ENCODE measurements at places on chromosomes 4 and X.

GRCh38 chrX:53681661-53682060, 4.9 kb downstream of the HUWE1 start:
- DNase-seq, result no peak

GRCh38 chrX:105880491-105880890, 58.2 kb downstream of the NRK start:
- DNase-seq, result no peak

GRCh38 chr4:73964862-73965611, 16.8 kb downstream of the PF4 start:
- DNase-seq, result no peak

- DNase-seq, result no peak
These were observed 17.5 kb downstream of the ARSJ start for GRCh38 chr4:113962016-113962347.

DNA sequence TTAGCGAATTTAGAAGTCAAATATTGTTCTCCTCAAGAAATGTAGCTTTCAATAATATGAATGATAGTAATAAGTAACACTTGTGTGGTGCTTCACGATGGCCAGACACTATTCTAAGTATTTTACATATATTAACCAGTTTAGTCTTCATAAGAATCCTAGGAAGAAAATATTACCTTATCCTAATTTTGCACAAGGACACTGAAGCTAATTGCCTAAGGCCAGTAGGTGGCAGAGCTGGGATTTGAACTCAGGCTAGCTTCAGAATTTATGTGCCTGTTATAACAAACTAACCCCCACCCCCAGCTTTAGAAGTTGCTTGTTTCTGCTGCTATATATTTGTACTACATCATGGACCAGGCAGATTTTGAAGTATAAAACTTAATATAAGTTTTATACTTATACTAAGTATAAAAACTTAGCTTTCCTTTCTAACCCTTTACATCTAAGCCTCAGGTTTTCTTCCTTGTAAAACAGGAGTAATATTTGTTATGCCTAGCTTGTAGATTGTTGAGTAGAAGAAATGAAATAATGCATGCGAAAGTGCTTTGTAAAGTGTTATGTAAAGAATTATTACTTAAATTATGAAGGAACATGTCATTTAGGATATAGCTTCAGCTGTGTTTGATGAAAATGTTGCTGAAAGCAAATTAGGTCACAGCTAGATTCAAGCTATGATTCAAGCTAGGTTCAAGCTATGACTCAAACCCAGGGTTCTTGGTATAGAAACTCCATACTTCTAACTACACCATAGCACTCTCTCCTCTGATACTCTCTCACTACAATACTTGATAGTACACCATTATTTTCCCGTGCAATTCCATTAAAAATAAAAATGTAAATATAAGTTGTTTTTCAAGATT, 4.2 kb upstream of the CDS1 start:
- no peak for DNase-seq

DNA sequence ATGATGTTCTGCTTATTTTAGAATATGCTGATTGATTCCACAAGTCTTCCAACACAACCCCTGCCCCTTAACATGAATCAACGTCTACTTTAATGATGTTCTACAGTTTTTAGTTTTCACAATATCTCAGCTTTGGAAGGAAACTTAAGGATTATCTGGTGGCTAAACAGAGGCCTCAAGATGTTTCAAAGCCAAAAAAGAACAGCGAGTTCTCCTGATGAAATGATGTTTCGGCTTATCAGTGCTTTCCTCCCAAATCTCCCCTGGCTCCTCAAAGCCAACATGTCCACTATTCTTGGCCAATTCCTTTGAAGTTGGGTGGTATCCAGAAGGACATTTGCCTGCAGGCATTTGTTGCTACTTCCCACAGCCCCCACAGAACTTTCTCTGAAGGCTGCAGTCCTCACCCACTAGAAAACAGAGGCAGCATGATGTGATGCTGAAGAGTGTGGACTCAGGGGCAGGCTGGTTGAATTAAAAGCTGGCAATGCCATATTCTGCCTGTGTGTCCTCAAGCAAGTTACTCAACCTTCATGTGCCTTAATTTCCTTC, 87.3 kb downstream of the ADGRG4 start:
- DNase-seq, result no peak

DNA sequence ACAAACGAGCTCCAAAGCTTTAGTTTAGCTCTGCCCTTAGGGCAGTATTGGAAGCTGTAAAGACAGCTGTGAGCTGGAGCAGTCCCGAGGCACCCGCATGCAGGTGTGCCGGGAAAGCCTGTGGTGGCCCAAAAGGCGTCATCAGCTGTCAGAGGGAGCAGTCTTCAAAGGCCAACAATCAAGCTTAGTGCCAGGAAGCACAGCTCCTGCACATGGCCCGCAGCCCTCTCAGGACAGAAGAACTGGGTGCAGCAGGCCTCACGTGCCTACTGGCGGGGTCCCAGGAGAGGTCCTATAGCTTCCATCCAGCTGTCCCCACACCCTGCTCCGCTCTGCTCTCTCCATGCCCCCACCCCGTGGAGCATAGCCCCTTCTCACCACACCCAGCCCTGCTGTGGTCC, 92.2 kb upstream of the TRIM2 start:
- DNase-seq, result no peak
